Upper lobe of left lung (tissue), 6 donors: ENCODE measurements at places on chromosomes 6 and 20. TPM values are rescaled to one million over a fixed set of nuclear protein-coding genes. Genes with fewer than 3 reads are reported as not detected.

GPSM3 gene
- 80.4 TPM for total RNA-seq

CDSN gene
- not detected for total RNA-seq

EPHA7 gene
- under 0.01 TPM for total RNA-seq

TSHZ2 gene
- 3.9 TPM for total RNA-seq

PNRC1 gene
- 170 TPM for total RNA-seq

PROKR2 gene
- not detected for total RNA-seq

ZFP57 gene
- total RNA-seq: not detected

PGC gene
- 259 TPM for total RNA-seq

- DNase-seq: no peak
- no peaks in the 10 kb centered on the region for H3K27me3 ChIP-seq
- H3K4me3 ChIP-seq: no peak overlapping the region
- no peaks in the 10 kb centered on the region for H3K36me3 ChIP-seq
- no peaks in the 10 kb centered on the region for H3K4me1 ChIP-seq
- H3K27ac ChIP-seq: no peak overlapping the region
These were observed 171.6 kb upstream of the FBXL4 start for GRCh38 chr6:99119109-99120031.

DNA sequence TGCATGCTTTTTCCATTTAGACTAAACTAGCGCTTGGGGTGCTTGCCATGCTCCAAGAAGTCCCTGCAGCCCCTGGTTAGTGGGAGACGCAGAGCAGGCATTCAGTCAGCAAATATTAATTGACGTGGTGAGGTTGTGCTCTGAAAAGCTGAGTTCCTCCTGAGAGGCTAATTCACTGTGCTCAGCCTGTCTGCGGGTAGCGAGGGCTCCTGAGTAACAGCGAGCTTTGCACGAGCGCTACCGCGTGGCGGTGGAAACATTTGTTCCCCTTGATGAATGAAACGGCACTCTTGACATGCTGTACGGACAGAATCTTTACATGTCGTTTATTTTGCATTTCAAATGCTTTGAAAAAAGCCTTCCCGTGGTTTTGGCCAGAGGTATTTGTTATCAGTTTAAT lies 170.6 kb upstream of the AGPAT4 start:
- no peak overlapping the region for H3K27ac ChIP-seq
- no peaks in the 10 kb centered on the region for H3K27me3 ChIP-seq
- H3K36me3 ChIP-seq: no peaks in the 10 kb centered on the region
- peak; percentile 23 for DNase-seq
- H3K4me3 ChIP-seq: no peak overlapping the region
- no peaks in the 10 kb centered on the region for H3K4me1 ChIP-seq

- no peaks in the 10 kb centered on the region for H3K36me3 ChIP-seq
- no peaks in the 10 kb centered on the region for H3K27me3 ChIP-seq
- no peak overlapping the region for H3K4me3 ChIP-seq
These were observed 216.8 kb upstream of the DTNBP1 start for GRCh38 chr6:15879371-15880261.

DNA sequence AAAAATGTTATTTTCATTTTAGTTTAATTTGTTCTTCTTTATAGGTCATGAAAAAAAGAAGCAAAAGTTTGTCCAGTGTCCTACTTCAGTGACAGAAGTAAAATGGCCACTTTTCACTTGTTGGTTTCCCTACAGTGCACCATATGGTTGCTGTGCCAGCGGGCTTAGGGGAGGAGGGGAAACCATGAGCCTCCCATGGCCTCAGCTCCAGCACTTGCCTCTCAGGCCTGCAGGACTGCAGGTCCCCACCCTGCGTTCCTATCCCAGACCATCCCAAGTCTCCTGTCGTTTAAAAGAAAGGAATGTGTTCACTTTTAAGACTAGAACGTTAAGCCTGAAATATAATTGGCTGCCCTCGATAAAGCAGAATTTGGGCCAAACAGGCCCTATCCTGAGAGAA lies 210.0 kb upstream of the TAB2 start:
- no peak overlapping the region for H3K4me3 ChIP-seq
- H3K27ac ChIP-seq: no peak overlapping the region
- no peaks in the 10 kb centered on the region for H3K27me3 ChIP-seq
- H3K4me1 ChIP-seq: no peaks in the 10 kb centered on the region
- no peak for DNase-seq

DNA sequence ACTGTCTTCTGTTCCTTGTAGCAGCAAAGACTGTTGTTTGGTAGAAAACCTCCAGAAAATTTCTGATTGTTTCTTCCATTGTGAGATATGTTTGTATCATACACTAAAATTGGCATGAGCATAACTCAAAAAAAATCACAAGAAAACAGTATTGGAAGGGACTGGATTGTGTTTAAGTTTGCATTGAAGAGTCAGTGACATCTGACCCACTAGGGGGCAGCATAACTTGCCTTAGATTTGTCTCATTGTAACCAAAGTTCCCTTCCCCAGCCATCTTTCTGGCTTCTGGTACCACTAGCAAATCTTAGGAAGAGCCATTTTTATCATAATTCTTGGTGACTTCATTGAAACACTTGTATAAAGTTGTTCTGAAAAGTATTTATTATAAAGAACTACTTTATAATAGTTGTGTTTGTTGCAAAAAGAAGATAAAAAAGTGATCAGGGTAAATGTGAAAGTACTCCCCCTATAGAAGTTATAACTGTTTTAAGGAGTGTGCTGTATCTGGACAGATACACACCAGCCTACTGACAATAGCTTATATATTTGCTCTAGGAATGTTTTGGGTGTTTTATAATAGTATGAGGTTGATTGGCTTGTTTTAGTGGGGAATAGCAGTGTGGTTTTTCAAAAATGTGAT lies 7.7 kb downstream of the CSTF1 start:
- no peak overlapping the region for H3K4me3 ChIP-seq
- peaks cover 96% of the 10 kb centered on the region for H3K36me3 ChIP-seq
- H3K4me1 ChIP-seq: peaks cover 3% of the 10 kb centered on the region
- H3K27ac ChIP-seq: no peak overlapping the region

- H3K36me3 ChIP-seq: no peaks in the 10 kb centered on the region
- H3K27me3 ChIP-seq: no peaks in the 10 kb centered on the region
- H3K4me1 ChIP-seq: no peaks in the 10 kb centered on the region
- H3K27ac ChIP-seq: no peak overlapping the region
- no peak for DNase-seq
- no peak overlapping the region for H3K4me3 ChIP-seq
These were observed 43.8 kb upstream of the AFDN start for GRCh38 chr6:167782698-167783517.

DNA sequence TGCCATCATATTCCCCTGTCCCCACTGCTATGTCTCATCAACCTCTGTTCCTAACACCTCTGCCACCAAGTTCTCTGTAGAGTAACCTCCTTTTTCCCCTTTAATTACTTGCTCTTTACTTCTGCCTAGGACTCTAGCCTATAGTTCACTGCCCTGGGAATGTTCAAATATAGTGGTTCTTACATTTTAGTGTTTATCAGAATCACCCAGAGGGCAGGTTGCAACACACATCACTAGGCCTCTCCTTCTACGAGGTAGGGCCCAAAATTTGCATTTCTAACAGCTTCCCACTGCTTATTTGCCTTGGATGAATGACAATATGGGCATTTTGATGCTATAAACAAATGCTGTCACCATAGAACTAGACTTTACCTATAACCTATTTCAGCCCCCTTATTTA lies 23.1 kb upstream of the C6orf141 start:
- DNase-seq: no peak
- H3K4me3 ChIP-seq: no peak overlapping the region
- H3K36me3 ChIP-seq: no peaks in the 10 kb centered on the region
- H3K4me1 ChIP-seq: no peaks in the 10 kb centered on the region

DNA sequence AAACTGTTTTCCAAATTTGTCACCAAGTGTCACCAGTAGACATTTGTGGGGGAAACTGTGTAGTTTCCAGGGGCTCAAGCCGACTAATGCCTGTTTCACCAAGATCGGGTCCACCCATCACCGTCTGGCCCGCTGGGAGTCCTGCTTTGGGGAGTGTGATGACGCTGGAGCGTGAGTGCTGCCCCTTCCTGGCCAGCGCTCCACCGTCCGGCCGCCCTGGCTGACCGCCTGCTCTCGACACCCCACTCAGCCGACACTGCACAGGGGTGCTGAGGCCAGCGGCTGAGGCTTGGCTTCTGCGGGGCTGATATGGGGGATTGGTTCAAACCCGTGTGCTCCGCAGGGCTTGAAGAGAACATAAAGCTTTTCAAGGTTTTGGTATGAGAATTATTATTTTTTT lies 160.1 kb downstream of the SMOC2 start:
- H3K4me3 ChIP-seq: no peak overlapping the region
- H3K4me1 ChIP-seq: no peaks in the 10 kb centered on the region
- DNase-seq: no peak
- H3K27ac ChIP-seq: no peak overlapping the region
- no peaks in the 10 kb centered on the region for H3K27me3 ChIP-seq
- H3K36me3 ChIP-seq: no peaks in the 10 kb centered on the region

DNA sequence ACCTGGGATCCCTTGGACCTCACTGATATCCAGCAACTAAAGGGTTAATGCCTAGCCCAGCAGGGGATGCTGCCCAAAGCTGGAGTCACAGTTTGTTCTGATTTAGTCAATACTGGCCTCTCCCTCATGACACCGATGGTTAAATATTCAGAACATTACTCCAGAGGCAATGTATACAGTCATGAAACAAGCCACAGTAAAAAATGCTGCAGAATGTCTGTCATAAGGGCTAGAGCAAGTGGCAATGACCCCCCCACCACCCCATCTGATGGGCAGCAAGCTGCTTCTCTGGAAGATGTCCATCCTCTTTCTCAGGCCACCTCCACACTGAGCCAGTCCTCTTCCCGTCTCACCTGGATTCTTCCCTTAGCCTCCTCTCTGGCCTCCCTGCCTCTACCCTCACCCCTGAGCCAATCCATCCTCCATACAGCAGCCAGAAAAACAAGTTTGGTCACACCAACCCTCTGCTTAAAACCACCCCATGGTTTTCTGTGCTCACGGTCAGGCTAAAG lies 99.0 kb upstream of the KCNG1 start:
- no peak overlapping the region for H3K27ac ChIP-seq
- no peaks in the 10 kb centered on the region for H3K36me3 ChIP-seq
- no peak for DNase-seq
- no peaks in the 10 kb centered on the region for H3K27me3 ChIP-seq
- H3K4me1 ChIP-seq: no peaks in the 10 kb centered on the region

- H3K36me3 ChIP-seq: no peaks in the 10 kb centered on the region
- H3K4me1 ChIP-seq: no peaks in the 10 kb centered on the region
- no peaks in the 10 kb centered on the region for H3K27me3 ChIP-seq
These were observed 795.9 kb downstream of the MAFB start for GRCh38 chr20:39893003-39893685.
